ENCODE measurements at places on chromosomes 4 and X.

- DNase-seq = no peak
Observed at GRCh38 chrX:53290441-53291041, 9.2 kb upstream of the IQSEC2 start.

DNA sequence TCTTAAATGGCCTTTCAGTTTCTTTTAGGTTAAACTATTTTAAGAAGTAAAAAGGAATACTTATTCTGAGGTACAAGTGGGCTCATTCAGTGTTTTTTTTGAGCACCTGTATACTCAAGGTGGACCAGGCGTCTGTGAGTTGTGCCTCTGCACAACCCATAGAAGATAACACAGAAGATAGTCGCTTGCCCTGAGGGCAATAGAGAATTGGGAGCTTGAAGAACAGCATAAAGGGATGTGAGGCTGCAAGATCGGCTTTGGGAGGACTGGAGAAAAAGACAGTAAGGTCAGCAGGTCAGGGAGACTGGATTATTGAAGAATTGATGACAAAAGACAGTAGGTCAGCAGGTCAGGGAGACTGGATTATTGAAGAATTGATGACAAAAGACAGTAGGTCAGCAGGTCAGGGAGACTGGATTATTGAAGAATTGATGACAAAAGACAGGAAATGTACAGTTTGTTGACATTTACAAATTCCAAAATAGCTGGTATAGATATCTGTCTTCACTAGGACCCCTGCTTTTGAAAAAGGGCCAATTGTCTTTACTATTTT is 3.1 kb downstream of the CPE start:
- no peak for DNase-seq

- DNase-seq = no peak
Observed at GRCh38 chr4:157564218-157564617, 343.7 kb downstream of the GRIA2 start.

DNA sequence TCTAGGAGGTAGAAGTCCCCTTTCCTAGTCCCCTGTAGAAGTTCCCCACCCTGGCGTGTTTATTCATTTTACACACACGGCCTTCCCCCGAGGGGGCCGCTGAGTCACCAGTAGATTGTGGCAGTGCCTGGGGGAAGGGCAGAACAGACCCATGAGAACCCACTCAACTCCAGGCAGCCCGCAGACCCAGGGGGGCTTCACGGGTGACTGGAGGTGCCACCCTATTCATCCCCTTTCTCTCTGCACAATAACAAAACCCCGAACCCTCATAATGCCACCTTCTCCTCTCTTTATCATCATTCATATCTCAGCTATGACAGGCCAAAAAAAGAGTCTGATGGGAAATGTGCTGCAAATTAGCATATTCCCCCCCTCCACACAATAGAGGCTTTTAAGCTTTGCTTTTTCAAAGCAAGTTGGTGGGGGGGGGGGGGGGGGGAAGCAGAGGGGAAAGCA is 20.4 kb upstream of the GPM6B start:
- no peak for DNase-seq

- no peak for DNase-seq
Observed at GRCh38 chr4:78779280-78779679, 3.1 kb downstream of the BMP2K start.

- no peak for DNase-seq
Observed at GRCh38 chr4:39335566-39335965, 30.6 kb downstream of the RFC1 start.

GRCh38 chr4:74627093-74627492 is 167.2 kb downstream of the BTC start:
- DNase-seq = no peak

DNA sequence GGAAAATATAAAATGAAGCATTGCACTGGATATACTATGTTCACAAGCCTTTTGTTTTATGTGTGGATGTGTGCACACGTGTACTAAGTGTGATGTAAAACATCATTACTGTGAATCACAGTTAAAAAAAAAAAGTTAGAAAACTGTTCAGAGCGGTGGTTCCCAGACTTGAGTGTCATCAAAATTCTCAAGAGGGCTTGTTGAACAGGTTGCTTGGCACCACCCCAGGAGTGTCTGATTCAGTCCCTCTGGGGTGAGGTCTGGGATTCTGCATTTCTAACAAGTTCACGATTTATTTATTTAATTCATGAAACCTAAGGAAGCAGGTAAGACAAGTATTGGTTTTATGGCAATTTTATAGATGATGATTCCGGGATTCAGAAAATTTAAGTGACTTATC is 1.8 kb downstream of the CENPU start:
- DNase-seq = peak; percentile 21

GRCh38 chr4:6561706-6562371 is 13.2 kb upstream of the MAN2B2 start:
- no peak for DNase-seq

GRCh38 chrX:78573630-78574029 is 85.5 kb downstream of the RTL3 start:
- peak; percentile 54 for DNase-seq

DNA sequence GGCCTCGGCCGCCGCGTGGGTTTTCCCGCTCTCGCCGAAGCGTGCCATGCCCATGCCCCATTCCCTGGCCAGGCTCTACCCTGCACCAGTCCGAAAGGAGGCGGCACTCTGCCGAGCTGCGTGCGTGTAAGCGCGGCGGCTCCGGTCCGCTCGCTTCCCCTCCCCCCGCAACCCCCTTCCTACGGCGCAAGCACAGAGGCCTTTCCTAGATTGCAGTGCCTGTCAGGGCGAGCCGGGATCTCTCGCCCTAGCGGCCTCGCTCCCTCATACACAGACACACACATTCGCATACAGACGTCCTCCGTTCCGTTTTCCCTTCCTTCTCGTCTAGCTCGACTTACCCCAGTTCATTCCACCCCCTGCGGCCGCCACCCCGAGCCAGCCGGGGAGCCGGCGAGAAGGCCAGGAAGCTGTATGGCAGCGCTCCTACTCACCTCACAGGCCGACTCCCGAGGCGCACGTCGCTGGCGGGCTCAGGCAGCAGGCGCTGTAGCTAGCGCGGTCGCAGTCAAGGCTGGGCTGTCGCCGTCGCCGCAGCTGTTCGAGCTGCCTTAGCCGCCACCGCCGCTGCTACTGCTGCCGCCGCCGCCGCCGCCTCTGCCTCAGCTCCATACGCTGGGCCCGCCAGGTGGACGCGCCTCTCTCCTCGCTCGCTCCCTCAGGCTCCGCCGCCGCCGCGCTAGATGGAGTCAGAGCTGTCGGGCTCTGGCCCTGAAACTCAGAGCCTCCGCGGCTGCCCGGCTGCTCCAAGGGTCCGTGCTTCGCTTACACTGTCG is 615 bp downstream of the NEXMIF start:
- DNase-seq = peak; percentile 58

DNA sequence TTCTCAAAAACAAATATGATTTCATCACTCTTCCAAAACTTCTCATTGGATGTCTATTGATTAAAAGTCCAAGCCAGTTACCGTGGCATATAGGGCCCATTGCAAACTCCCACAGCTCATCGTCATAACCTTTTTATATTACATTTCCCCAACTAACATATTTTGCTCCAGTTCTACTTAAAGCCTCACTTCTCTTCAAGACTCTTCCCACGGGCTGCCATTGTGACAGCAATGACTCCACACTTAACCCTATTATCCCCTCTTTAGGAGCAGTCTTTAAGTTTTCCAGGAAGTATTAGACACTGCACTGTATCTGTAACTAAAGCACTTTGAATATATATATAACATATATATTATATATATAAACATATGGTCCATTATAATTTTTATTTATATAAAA is 44.5 kb downstream of the DTHD1 start:
- DNase-seq = no peak

DNA sequence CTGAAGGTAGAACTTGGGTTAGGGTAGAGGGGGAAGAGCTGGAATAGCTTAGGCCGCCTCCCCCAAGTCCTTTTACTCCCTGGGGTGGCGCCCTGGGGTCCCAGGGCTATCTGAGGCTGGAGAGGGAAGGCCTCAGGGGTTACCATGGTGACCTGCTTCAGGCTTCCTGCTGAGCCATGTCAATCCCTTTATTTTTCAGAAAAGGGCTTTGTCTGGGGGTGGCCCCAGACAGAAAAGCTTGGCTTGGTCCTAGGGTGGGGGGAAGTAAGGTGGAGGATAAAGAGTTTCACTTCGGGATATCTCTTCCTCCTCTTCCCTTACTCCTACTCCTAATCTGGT is 6.3 kb downstream of the EFNB1 start:
- no peak for DNase-seq

DNA sequence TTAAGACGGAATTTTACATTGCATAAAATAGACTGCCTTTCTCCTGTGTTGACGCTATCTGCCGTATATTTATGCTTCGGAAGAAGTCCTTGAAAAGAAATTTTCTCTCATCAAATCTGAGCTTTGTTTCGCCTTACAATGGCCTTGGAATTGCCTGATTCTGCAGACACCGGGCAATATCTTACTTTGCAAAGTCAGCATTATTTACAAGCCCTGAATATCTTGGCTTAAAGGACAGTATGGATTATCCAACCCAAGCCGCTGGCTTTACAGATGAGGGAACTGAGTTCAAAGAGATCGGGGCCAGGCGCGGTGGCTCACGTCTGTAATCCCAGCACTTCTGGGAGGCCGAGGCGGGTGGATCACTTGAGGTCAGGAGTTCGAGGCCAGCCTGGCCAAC is 1.1 kb upstream of the MANBA start:
- DNase-seq = no peak

- DNase-seq = no peak
Observed at GRCh38 chrX:109914114-109914849, 88.6 kb upstream of the TMEM164 start.

All from hematopoietic multipotent progenitor cell treated with erythropoietin and hydrocortisone succinate and interleukin-3 and kit ligand, for 4 days (in vitro differentiated cells).